ENCODE measurements at places on chromosomes 2 and 18. TPM values are rescaled to one million over a fixed set of nuclear protein-coding genes. Genes with fewer than 3 reads are reported as not detected.

GRCh38 chr2:202609381-202610145 lies 25.2 kb upstream of the FAM117B start:
- no peak for DNase-seq

DNA sequence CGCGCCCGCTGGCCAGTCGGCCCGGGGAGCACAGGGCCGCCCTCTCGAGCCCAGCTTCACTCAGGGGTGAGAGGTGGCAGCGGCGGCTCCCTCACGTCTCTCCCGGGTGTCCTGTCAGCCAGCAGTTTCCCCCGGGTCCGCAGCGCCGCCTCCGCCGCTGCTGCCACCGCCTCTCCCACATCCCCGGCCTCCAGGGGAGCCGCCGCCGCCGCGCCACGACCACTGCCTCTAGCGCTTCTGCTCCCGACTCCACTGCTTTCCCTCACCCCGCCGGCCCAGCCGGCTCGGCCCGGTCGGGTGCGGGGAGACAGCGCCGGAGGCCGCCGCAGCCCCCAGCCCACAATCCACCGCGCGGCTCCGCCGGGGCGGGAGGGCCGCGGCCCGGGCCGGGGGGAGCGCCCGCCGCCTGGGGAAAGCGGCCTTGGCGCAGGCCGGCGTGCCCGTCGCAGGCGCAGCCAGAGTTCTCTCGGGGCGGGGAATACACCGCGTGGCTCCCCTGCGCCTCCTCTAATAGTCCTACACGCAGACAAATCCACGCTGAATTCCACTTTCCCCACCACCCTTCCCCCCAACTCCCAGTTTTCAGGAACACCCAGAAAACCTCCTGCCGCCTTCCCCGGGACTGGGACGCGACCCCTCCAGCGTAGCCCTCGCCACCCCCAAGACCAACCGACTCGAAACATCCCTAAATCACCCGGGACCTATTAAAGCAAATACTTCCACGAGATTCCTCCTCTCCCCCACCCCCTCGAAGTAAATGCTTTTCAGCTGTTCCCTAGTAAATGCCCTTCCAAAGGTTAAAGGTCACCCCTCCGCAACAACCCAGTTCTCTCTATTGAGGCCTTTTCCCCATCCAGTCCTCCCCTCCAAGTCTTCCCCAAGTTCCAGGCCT lies at the start of gene VPS54:
VPS54 (minus strand) TSS at position 346 of the 892 bp plus-strand sequence. CDS start 35,429 bp downstream, outside the sequence.
- peak; percentile 63 for DNase-seq

DNA sequence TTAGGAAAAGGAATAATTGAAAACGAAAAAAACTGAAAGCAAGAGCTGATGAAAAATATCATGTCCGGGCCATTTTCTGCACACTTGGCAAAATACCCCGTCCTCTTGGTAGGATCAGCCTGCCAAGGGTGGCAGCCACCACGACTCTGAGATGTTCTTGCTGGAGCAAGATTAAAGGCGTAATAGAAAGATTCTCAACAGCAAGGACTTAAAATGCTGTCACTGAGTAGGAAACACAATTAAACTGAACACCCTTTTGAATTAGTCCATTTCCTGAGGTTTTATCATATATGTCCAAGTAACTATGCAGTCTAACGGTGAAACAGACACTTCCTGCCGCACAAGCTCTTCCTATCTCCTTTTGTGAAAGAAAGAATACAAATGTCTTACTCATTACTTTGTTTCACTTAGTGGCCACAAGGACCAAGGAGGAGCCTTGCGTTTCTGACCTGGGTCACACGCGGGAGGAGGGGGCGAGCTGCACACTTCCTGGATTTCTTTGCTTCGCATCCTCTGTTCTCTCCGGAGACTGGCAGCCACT lies 222.7 kb downstream of the PIEZO2 start:
- no peak for DNase-seq

The POTEI gene
- not detected for total RNA-seq

DNA sequence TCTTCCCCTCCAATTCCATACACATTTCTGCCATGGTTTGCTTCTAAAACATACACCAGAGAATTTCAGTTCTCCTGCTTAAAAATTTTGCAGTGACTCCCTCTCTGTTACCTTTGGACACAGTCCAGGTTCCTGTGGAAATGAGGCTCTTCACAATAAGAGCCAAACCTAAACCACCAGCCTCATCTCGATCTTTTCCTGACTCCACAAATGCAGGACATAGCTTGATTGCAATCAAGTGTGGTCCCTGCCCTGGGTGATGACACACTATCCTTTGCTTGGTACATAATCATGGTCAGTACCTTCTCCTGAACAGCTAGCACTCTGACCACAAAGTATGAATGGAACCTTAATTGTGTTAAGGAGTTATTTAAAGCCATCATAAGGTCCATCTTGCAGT lies 134.9 kb upstream of the CHAC2 start:
- DNase-seq = no peak

The SCN2A gene
- not detected for total RNA-seq

- no peak for DNase-seq
Observed at GRCh38 chr2:128026448-128027277, 1.2 kb downstream of the SAP130 start.

GRCh38 chr2:178284613-178285286 lies 90.4 kb downstream of the OSBPL6 start:
- DNase-seq = no peak

DNA sequence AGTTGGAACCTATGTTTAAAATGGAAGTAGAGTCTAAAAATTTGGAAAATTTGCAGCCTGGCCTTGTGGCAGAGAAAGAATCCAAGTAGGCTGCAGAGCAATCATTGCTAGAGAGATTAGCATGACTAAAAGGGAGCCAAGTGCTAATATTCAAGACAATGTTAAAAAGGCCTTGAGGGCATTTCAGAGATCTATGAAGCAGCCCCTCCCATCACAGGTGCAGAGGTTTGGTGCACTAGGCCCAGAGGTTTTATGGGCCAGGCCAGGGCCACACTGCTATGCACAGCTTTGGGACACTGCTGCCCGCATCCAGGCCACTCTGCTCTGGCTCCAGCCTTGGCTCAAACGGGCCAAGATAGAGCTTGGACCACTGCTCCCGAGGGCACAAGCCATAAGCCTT lies 6.7 kb upstream of the IL1A start:
- no peak for DNase-seq

- DNase-seq = peak; percentile 57
Observed at GRCh38 chr2:236343400-236344161, 79.4 kb upstream of the ASB18 start.

The HMSD gene
- total RNA-seq = 2.2 TPM

The SPP2 gene
- total RNA-seq = not detected

- peak; percentile 15 for DNase-seq
Observed at GRCh38 chr2:174485788-174486562, 854 bp downstream of the GPR155 start.
